ENCODE measurements at places on chromosomes 1 and 21.
A peak's percentile ranks its signal among the peaks of the same experiment; 100 is the strongest.

GRCh38 chr1:151142411-151143056 is 3.9 kb downstream of the SEMA6C start:
- H3K4me1 ChIP-seq: peaks cover 16% of the 10 kb centered on the region
- no peaks in the 10 kb centered on the region for H3K27me3 ChIP-seq
- H3K36me3 ChIP-seq: peaks cover 8% of the 10 kb centered on the region
- no peak overlapping the region for H3K4me3 ChIP-seq

DNA sequence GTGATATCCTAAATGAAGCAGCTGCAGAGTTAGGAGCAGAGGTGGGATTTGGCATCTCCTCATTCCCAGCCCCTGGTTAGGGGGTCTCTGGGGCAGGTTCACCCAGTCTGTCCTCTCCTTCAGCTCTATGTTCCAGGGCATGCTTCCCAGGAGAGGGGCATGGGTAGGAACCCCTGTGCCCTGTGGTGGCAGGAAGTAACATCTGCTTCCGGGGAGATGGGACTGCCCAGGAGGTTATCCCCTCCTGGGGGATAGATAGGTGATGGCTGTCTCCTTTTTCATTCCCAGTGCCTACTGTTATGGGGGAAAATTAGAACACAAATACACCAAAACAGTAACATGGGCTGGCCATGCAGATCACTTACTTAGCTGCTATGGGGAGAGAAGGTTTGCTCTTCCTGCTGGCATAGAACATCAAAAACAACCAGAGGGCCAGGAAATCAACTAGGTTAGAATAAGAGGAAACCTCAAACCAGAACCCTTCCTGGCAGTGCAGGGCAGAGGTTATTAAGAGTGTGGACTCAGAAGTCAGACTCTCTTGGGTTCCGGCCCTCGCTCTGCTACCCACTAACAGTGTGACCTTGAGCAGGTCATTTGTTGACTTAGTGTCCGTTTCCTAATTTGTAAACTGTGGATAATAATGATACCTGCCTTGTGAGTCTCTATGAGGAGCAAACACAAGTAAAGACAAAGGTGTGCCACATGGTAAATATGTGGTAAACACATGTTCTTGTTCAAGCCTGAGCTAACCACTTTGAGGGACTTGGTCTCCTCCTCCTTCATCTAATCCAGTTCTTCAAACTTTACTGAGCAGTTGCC is 157.8 kb upstream of the JUN start:
- H3K27ac ChIP-seq: peak overlapping the region; percentile 75
- H3K36me3 ChIP-seq: no peaks in the 10 kb centered on the region
- no peaks in the 10 kb centered on the region for H3K27me3 ChIP-seq
- no peak overlapping the region for H3K4me3 ChIP-seq

DNA sequence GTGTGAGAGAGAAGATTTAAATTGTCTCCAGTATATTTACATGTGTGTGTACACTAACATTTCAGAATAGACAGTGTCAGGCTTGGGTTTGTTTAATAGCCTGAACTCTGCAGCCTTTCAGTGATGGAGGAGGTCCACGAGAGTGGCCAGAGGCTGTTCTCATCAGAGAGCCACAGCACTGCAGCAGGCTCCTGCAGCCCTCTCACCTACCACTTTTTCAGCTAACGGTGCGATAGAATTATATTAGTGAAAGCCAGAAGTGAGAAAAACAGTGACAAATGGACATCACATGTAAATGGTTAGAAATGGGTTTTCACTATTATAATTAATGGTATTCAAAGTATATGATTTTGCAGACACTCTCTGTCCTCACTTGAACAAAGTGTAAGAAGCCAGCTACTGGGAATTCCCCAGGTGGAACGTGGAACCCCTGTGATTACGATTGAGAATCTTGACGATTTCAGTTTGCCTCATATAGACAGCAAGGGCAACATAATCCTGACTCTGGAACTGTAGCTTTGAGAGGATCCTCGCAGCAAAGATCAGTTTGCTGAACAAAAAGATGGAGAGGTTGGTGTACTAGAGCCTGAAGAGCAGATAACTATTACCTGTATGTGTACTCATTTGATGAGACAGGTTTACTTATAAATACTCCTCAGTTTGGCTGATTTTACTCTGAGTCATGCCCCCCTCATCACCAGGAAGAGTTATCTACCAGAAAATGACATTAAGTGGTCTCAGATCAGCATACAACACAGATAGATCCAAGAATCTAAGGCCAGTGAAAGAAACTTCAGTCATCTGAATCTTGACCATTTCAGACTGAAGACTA is 31.4 kb downstream of the IFI16 start:
- no peak for DNase-seq
- no peak overlapping the region for H3K27ac ChIP-seq
- H3K4me1 ChIP-seq: no peaks in the 10 kb centered on the region
- H3K27me3 ChIP-seq: no peaks in the 10 kb centered on the region

DNA sequence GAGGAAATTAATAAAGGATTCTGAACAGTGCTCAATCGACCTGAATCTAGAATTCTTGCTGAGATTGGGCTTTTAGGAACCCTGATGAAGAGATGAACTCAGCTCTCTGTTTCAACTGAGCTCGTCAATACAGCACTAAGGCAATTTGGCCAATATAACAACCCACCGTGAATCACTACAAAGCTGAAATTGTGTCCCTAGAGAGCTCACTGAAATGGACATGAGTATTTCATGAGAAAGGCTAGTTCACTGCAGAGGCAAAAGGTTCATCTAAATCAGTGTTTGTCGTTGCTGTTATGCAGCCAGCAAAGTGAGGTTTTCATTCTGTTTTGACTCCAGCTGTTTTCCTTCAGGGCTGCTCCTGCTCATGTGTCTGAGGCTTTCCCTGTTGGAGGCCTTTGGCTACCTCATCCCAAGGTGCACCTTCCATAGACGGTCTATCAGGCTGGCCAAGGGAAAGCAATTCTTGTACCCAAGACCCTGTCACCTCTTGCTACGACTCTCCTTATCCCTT is 83.5 kb downstream of the URB2 start:
- no peaks in the 10 kb centered on the region for H3K36me3 ChIP-seq
- no peaks in the 10 kb centered on the region for H3K27me3 ChIP-seq
- no peak for DNase-seq
- H3K4me1 ChIP-seq: no peaks in the 10 kb centered on the region
- H3K27ac ChIP-seq: no peak overlapping the region

DNA sequence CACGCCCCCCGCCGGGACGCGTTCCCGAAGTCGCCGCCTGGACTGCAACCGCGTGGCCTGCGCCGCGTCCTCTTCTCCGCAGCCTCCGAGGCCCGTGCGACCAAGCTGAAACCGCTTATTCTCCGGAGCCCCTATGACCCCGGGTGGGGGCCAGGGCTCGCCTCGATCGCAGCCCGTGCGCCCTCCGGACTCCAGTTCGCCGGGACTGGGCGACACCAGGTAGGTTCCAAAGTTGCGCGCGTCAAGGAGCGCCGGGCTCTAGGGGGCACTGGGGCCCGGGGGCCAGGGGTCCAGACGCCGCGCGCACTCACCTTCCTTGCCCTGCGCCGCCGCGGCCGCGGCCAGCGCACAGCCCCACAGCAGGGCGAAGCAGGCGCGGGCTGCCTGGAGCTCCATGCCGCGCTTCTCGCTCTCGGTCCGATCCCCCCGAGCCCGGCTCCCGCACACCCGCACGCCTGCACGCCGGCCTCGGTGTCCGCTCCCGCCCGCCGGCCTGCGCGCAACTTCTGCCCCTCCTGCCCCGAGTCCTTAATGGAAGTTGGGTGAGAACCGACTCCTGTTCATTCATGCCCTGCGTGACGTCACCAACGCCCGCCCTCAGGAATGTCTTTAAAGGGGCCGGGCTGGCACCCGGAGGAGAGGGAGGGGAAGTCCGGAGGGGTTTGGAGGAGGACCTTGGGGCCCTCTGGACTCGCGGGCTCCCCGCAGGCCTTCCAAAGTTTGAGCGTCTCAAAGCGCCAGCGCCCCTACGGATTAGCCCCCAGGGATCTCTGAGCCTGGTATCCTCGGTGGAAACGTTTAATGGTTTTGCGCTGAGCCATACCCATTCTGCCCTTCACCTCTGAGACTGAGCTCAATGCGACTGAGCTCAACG is at the start of gene EPHA2:
TSS of gene EPHA2 (minus strand) at position 533 of the 874 bp plus-strand sequence. CDS start at position 396, 137 bp downstream.
- H3K4me1 ChIP-seq: peaks cover 40% of the 10 kb centered on the region
- peak; percentile 29 for DNase-seq
- peak within 1 kb of the TSS; percentile 96 for H3K4me3 ChIP-seq
- H3K27me3 ChIP-seq: peaks cover 7% of the 10 kb centered on the region
- no peaks in the 10 kb centered on the region for H3K36me3 ChIP-seq

DNA sequence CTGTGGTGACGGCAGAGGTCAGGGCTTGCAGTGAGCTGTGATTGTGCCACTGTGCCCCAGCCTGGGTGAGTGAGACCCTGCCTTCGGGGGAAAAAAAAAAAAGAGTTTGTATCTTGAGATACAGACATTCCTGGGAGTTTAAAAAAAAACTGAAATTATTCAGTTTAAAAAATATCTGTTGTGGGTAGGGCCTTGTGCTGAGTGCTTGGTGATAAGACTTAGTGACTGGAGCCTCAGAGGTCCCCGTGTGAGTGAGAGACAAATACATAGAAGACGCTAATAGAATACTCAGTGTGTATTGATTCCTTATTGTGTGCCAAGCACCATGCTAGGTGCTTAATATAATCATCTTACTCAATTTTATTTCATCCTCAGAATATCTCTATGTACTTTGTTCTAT is 22.7 kb downstream of the DDI2 start:
- no peak for DNase-seq
- H3K4me1 ChIP-seq: no peaks in the 10 kb centered on the region
- H3K36me3 ChIP-seq: peaks cover 37% of the 10 kb centered on the region
- H3K4me3 ChIP-seq: no peak overlapping the region
- no peaks in the 10 kb centered on the region for H3K27me3 ChIP-seq
- H3K27ac ChIP-seq: no peak overlapping the region

DNA sequence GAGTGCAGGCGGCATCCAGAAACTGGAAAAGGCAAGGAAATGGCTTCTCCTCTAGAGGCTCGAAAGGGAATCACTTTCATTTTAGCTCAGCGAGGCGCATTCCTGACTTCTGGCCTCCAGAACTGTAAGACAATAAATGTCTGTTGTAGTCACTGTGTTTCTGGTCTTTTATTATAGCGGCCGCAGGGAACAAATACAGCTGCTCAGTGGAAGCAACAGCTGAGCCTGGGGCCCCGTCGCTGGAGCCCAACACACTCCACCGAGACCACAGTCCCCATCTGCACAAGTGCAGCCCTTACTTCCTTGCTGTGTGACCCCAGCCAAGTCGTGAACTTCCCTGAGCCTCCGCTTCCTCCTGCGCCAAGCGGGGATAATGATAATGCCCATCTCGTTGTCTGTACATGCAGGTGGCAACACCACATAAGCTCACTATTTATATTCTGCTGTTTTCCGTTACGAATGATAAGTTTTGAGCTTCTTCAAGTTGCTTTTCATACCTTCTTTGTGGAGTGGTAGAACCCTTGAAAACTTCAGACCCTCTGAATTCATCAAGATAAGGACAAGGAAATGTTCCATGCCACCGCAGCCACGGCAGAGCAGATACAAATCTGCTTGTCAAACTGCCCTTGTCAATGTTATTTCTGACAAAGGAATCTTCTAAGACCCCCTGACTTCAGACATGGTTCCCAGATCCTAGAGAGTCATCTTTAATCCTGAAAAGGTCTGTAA is 3.2 kb upstream of the LAPTM5 start:
- H3K27ac ChIP-seq: peak overlapping the region; percentile 49
- H3K27me3 ChIP-seq: no peaks in the 10 kb centered on the region
- H3K36me3 ChIP-seq: no peaks in the 10 kb centered on the region
- H3K4me1 ChIP-seq: peaks cover 37% of the 10 kb centered on the region

GRCh38 chr1:58727364-58727763 is 27.5 kb upstream of the MYSM1 start:
- no peak overlapping the region for H3K4me3 ChIP-seq
- DNase-seq: no peak
- H3K4me1 ChIP-seq: peaks cover 36% of the 10 kb centered on the region
- H3K27ac ChIP-seq: peak overlapping the region; percentile 48
- no peaks in the 10 kb centered on the region for H3K27me3 ChIP-seq
